ENCODE measurements at places on chromosomes 1 and 21.

DNA sequence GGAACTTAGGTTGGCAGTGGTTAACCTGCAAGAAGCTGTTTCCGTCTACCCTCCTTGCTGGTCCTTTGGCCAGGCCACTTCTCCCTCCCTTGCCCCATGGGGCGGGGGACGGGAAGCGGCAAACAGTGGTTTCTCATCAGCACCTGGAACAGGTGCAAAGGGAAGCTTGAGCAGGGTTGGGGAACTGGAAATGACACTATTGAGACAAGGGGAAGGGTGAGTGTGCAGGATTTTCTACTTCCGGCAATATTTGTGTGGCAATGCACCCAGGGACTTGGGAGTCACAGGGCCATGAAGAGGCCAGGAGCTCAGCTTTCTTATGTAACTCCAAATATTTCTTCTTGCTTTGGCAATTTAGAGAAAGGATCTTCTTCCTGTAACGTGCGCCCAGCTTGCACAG is 29.0 kb upstream of the SARS1 start:
- DNase-seq = no peak

DNA sequence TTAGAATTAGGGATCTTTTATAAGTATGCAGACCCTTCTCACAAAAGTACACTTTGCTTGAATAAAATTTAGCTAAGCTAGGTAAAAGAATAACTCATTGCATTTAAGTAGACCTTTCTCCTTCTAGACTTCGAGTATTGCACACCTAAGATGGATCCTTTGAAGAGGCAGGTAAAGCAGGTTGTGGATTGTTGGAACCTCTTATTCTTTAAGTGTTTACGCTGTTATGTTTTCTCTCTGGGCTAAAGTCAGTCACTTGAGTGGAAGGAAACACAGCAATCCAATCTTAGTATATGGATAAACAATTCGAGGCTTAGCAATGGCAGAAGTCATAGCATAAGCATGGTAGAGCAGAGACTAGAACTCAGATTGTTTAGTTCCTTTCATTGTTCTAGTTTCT is 11.4 kb downstream of the MAGI3 start:
- no peak for DNase-seq

GRCh38 chr1:56933606-56934005 is 32.2 kb downstream of the C8B start:
- no peak for DNase-seq

DNA sequence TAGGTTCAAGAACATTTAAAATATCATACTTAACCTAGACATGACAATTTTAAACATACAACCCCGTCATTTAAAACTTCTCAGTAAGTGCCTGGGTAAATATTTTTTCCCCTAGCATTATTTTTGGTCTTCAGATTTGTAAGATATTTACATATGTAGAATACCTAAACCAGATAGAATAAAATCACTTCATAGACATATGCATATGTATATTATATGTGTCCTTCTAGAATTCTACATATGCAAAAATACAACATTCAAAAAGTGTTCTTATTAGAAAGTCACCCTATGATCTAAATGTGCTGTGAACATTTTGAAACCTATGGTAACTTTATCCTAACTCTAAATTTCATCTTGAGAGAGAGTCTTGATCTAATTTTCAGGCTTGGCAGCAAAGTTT is 1467.0 kb upstream of the B3GALT2 start:
- no peak for DNase-seq

DNA sequence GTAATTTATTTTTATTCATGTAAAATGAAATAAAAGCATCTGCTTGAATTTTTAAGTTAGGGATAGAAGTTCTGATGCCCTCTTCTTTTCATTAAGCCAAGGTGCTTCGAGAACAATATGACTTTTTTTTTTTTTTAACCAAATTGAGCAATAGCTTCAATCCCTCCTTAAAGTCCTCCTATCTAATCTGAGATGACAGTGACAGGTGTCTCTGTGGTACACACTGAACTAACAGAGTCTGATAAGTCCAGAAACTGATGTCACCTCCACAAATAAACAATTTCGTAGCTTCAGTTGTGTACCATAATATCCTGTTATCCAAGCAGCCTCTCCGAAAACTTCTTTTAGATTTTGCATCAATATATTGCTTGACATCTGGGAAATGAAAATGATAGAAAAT is 23.8 kb downstream of the MAP3K7CL start:
- no peak for DNase-seq

DNA sequence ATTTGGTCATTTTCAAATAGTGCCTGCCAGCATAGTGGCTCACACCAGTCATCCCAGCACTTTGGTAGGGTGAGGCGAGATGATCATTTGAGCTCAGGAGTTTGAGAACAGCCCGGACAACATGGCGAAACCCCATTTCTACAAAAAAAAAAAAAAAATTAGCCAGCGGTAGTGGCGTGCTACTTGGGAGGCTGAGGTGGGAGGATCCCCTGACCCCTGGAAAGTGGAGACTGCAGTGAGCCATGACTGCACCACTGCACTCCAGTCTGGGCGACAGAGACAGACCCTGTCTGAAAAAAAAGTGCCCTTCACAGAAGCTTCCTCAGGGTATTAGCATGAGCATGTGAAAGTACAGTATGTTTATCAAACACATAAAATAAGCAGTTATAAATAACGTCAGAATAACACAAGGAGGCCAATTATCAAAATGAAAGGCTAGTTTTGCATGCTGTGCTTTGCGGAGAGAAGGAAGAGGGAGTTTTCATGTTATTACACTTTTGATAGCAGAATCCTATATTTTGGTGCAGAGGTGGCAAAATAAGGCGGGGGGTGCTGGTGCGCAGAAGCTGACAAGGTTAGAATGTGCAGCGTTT is 781 bp upstream of the METTL13 start:
- no peak for DNase-seq

- DNase-seq = no peak
These were observed 16.4 kb upstream of the KCNN3 start for GRCh38 chr1:154886281-154887015.
